Left ventricle myocardium inferior (tissue), 1 donor: ENCODE measurements at places on chromosomes 5 and 9.

DNA sequence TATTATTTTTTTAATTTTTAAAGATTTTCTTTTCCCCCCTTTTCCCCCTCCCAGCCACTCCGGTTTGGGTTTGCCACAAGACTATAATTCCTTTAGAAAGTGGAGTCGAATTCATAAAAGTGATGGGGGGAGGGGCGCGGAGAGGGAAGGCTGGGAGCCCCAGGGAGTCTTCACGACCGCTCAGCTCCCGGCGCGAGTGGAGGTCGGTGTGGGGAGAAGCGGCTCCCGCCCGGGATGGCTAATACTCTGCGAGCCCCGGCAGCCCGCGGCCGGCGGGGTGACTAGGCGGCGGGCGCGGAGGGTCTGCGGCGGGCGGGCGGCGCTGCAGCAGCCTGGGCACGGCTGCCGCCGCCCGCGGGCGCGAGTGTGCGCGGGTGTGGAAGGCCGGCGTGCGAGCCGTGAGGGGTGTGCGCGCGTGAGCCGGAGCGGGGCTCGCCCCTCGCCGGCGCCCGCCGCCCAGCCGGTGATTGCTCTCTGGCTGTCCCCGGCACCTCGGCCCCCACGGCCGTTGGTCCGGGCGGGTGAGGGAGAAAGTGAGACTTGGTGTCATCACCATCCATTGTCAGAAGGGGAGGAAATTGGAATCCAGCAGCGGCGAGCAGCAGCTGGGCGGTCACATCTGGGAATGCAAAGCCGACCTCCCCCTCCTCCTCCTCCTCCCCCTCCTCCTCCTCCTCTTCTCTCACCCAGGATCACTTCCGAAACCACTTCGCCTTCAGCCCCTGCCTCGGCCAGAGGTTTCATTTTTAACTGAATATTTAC is at the start of gene PARP8:
PARP8 (plus strand) TSS at position 377 of the 762 bp plus-strand sequence. CDS start 459 bp downstream, outside the sequence.
- peak; percentile 45 for DNase-seq

GRCh38 chr9:99601571-99602111 is 220.0 kb upstream of the NR4A3 start:
- DNase-seq = no peak

- DNase-seq = no peak
These were observed 801.0 kb upstream of the NUDT12 start for GRCh38 chr5:104363567-104363966.

GRCh38 chr5:93829346-93829745 is 87.9 kb upstream of the POU5F2 start:
- DNase-seq = no peak

DNA sequence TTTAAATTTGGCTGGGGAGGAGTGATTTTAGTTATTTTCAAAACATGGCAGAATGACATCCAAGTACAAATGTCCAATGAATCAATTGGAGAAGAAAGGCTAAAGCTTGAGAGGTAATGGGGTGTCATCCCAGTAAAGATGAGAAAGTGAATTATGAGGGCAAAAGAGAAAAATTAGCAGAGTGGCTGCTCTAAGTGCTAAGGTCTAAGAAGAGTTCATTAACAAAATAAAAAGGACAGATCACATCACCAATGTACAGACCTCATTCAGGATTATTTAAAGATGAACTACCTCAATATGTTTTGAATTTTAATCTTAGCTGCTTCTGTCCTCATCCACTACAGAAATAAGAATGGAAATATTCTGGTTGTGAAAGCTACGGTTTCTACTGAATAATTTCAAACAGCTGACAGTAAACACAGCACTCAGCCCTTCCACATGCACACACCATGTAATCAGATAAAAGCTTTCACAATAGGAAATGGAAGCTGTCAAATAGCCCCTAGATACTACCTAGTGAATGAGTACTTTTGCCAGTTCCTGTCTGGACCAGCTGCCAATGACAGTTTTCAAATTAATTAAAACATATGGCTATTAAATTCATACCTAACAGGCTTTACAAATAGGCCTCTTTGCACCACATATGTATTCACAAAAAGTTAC is 171.5 kb downstream of the SSBP2 start:
- DNase-seq = no peak

DNA sequence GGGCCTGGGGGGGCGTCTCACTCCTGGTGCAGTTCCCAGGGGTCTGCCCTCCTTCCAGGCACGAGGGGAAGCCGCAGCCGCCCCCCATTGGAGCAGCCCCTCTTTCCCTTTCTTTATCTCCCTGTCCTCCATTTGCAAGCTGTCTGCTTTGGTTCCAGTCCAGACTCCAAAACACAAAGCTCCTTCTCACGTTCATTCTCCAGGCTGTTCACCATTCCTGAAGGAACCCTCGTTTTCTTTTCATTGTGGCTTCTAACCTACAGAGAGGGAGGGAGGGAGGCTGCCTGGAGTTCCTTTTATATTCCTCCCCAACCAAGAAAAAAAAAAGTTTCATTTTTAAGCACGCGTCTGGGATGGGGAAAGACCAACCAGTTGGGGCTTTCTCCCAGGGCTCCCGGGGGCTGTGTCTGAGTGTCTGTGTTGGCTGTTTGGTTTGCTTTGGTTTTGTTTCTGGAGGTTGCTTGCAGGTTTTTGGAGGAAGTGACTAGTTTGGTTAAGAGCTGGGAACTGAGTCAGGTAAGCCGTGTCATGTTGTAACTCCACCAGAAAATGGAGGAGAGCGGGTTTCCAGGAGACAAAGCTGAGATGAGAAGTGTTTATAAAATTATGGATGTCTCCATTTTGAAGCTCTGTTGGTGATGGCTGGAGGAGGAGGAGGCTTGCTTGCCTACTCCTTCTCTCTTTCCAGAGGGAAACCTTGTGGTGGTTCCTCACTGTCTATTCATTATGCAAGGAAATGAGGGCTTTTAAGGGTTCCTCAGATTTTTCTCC is 1.6 kb downstream of the ZNF462 start:
- DNase-seq = no peak

DNA sequence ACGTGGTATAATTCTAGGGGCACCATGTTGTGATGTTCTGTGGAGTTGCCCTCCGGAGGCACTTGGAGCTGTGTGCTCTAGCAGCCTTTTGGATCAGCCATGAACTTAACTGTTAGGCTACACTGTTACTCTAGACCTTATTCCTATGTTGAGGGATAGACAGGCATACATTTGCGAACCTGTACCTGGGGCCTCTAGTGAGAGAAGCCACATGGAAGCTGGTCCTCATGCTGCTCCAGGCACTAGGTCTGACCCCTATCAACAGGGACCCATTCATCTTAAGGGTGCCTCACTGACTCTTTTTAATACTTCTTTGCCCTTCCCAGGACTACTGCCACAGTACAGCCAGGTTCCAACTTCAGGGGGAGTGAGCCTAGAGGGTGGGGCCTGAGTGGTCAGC is 594.8 kb downstream of the RAB3C start:
- DNase-seq = no peak

- DNase-seq = peak; percentile 70
These were observed 439.9 kb upstream of the KLF4 start for GRCh38 chr9:107929443-107929842.

- no peak for DNase-seq
These were observed 110.8 kb downstream of the SMARCA2 start for GRCh38 chr9:2125906-2126305.

DNA sequence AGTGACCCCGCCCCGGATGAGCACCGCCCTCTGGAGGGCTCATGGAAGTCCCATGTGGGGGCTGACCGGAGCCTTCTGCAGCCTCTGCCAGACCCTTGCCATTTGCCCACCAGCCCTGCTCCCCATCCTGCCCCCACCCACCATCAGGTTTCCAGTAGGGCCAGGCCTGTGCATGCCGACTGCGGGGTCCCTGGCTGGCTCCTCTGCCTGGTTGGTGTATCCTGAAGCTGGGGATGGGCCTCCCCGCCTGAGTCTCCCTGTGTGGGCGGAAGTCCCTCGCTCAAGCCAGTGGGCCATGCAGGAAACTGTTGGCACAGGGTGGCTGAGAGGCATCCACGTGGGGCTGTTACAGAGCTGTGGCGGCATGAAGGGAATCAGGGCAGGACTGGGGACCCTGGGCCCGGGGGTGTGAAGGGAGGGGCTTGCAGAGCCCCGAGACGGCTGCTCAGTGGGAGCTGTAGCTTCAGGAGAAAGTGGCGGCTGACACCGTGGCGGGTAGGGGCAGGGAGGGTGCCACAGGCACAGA is 88.7 kb downstream of the RXRA start:
- no peak for DNase-seq

DNA sequence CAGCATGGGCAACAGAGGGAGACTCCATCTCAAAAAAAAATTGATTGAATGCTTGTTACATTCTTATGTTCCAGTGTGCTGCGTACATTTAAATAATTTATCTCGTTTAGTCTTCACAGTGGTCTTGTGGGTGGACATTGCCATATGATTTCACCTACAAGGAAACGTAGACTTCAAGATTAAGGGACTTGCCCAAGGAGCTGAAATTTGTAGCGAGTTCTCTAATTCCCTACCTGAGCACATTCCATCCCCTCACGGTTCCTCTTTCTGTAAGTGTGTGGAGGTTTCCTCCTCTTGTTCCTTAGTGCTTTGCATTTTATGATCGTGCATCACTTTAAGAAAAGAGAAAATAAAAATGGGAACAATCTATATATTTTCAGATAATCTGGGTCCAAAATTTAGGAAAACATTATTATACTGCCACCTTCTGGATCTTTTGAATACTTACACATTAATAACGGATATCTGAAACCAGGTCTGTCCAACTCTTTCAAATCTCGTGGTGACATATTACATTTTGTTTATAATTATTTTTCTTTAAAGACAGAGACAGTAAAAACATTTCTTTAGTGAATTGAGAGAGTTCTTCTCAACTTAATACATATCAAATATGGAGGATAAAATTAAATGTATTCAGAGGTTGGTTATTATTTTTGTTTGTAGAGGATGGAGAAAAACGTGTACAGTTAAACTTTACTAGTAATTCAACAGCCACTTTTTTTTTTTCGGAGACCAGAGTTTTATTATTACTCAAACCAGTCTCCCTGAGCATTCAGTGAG is 29.9 kb upstream of the C7 start:
- no peak for DNase-seq

DNA sequence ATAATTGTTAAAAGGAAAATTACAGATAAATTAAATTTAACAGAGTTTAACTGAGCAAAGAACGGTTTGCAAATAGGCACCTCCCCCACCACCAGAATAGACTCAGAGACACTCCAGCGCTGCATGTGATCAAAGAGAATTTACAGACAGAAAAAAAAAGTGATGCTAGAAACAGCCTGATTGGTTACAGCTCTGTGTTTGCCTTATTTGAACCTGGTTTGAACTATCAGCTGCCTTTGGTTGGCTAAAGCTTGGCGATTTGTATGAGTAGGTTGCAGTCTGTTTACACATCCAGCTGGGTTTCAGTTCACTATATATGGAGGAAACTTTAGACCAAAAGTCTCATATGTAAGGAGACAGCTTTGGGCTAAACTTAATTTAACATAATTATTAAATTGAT is 249.1 kb downstream of the ENC1 start:
- DNase-seq = no peak

GRCh38 chr9:73529666-73530065 is 378.0 kb downstream of the ANXA1 start:
- no peak for DNase-seq

- DNase-seq = no peak
These were observed 15.2 kb upstream of the AFAP1L1 start for GRCh38 chr5:149256451-149256850.

GRCh38 chr9:98391406-98391805 is 136.0 kb upstream of the TBC1D2 start:
- no peak for DNase-seq

GRCh38 chr9:111037356-111037707 is 938 bp downstream of the LPAR1 start:
- DNase-seq = no peak

DNA sequence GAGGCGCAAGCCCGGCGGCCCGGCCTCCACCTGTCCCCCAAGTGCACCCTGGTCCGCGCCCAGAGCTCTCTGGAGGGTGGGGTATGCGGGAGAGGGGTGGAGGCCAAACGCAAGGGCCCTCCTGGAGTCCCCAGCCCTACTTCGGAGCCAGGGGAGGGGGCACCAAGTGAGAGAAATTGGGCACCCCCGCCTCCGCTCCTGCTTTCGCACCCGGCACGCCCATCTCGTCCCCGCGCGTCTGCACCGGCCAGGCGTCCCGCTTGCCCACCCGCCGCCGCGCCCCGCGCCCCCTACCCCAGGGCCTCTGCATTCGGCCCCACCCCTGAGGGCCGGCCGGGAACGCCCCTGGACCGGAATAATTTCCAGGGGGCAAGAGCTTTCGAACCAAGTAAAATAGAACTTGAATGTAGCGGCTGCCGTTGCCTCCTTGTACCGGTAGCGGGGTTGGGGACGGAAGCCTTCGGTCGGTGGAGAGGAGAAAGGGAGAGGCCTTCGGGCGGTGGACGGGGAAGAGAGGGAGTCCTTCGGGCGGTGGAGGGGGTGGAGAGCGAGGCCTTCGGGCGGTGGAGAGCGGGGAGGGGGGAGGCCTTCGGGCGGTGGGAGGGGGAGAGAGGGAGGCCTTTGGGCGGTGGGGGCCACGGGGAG is 694 bp upstream of the PHPT1 start:
- peak; percentile 51 for DNase-seq

DNA sequence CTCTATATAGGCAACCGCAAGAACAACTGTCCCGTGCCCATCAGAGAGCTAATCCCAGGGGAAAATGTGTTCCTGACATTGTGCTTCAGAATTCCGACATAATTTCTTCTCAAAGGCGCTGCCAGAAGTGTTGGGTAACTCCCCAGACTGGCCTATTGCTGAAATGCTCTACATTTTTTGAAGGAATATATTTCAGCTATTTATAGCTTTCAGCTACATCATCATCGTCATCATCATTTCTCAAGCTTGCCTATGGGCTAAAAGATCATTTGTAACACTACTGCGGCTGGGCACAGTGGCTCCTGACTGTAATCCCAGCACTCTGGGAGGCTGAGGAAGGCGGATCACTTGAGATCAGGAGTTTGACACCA is 49.7 kb downstream of the MYO10 start:
- DNase-seq = no peak

GRCh38 chr9:112166176-112167140 is 8.6 kb downstream of the SUSD1 start:
- no peak for DNase-seq
